ENCODE measurements at places on chromosomes 13 and 19. TPM values are rescaled to one million over a fixed set of nuclear protein-coding genes. Genes with fewer than 3 reads are reported as not detected.

The KLF5 gene
- 19.6 TPM for polyA plus RNA-seq

The ELAVL1 gene
- polyA plus RNA-seq: 36.7 TPM

The C3 gene
- 1,354 TPM for polyA plus RNA-seq

DNA sequence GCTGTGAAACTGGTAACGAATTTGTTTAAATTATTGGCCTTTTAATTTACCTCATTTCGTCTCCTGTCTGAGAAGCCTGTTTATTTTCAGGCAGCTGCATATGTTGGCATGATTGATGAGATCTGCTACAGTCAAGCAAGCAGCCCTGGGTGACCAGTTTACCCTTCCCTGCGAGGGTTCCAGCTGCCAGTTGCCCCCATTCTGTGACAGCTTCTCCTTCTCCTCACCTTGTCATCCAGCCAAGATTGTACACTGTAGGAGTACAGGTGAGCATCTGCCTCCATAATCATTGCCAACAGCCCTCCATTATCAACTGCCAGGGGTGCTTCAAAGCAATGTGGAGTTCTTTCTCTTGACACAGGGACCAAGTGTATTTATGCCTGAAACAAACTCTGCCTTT is 1979.9 kb upstream of the PRR20A start:
- DNase-seq: no peak

GRCh38 chr13:93217721-93218261 is 8.8 kb upstream of the GPC6 start:
- no peak for DNase-seq

- no peak for DNase-seq
Measured at GRCh38 chr13:93116809-93117208, 109.8 kb upstream of the GPC6 start.

The IGFL3 gene
- polyA plus RNA-seq: not detected

GRCh38 chr13:55999709-56000108 is 1141.0 kb upstream of the PRR20A start:
- DNase-seq: no peak

GRCh38 chr13:40194224-40194806 is 472.1 kb downstream of the FOXO1 start:
- no peak for DNase-seq

GRCh38 chr13:75360170-75360569 is 121.8 kb downstream of the TBC1D4 start:
- DNase-seq: no peak

DNA sequence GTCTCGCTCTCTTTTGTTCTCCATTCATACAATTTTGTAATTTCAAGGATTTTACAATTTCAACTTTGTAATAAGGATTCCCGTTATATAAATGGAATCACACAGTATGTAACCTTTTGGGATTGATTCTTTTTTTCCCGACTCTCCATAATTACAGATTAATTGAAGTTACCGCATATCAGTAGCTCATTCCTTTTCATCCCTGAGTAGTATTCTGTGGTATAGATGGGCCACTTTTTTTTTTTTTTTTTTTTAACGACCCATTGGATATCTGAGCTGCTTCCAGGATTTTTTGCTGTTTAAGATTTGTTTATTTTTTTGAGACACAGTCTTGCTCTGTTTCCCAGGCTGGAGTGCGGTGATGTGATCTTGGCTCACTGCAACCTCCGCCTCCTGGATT is 27.8 kb downstream of the UHRF1 start:
- no peak for DNase-seq

- no peak for DNase-seq
Measured at GRCh38 chr13:110410936-110411687, 104.0 kb downstream of the COL4A2 start.

The DIRAS1 gene
- polyA plus RNA-seq: 13.3 TPM

- DNase-seq: peak; percentile 85
Measured at GRCh38 chr19:49987159-49987698, 26.3 kb upstream of the SIGLEC11 start.

- DNase-seq: peak; percentile 66
Measured at GRCh38 chr13:79749984-79750551, 269.1 kb downstream of the NDFIP2 start.

The PRTN3 gene
- 0.08 TPM for polyA plus RNA-seq

GRCh38 chr13:38141792-38142191 is 207.9 kb upstream of the UFM1 start:
- DNase-seq: no peak

GRCh38 chr13:110282316-110282841 is 24.6 kb downstream of the COL4A1 start:
- DNase-seq: no peak

DNA sequence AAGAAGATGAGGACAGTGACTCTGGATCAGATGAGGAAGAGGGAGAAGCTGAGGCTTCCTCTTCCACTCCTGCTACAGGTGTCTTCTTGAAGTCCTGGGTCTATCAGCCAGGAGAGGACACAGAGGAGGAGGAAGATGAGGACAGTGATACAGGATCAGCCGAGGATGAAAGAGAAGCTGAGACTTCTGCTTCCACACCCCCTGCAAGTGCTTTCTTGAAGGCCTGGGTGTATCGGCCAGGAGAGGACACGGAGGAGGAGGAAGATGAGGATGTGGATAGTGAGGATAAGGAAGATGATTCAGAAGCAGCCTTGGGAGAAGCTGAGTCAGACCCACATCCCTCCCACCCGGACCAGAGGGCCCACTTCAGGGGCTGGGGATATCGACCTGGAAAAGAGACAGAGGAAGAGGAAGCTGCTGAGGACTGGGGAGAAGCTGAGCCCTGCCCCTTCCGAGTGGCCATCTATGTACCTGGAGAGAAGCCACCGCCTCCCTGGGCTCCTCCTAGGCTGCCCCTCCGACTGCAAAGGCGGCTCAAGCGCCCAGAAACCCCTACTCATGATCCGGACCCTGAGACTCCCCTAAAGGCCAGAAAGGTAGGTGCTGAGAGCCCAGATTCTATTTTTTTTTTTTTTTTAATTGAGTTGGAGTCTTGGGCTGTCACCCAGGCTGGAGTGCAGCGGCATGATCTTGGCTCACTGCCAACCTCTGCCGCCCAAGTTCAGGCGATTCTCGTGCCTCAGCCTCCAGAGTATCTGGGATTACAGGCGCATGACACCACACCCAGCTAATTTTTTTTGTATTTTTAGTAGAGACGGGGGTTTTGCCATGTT is 2.3 kb downstream of the PPP1R15A start:
- no peak for DNase-seq
